HT1080 (cell line): ENCODE measurements at places on chromosomes 2 and 18. TPM values are rescaled to one million over a fixed set of nuclear protein-coding genes. Genes with fewer than 3 reads are reported as not detected.
A peak's percentile ranks its signal among the peaks of the same experiment; 100 is the strongest.

- DNase-seq: no peak
These were observed 41.1 kb upstream of the MAP2 start for GRCh38 chr2:209382775-209383174.

- no peak for DNase-seq
These were observed 522.2 kb downstream of the PIK3C3 start for GRCh38 chr18:42477267-42477666.

- DNase-seq: peak; percentile 9
These were observed 232.9 kb upstream of the SIX3 start for GRCh38 chr2:44708661-44709000.

GRCh38 chr2:56133931-56134629, 49.7 kb upstream of the CCDC85A start:
- no peak for DNase-seq

- DNase-seq: peak; percentile 12
These were observed 158.3 kb downstream of the CERS6 start for GRCh38 chr2:168614172-168615018.

Gene ASB18
- not detected in 2 replicates for total RNA-seq
